ENCODE measurements at places on chromosomes 6 and 20.

GRCh38 chr6:53411451-53411850 is 62.7 kb upstream of the ELOVL5 start:
- no peak for DNase-seq

GRCh38 chr6:7916959-7917358 is 6.4 kb upstream of the TXNDC5 start:
- no peak for DNase-seq

DNA sequence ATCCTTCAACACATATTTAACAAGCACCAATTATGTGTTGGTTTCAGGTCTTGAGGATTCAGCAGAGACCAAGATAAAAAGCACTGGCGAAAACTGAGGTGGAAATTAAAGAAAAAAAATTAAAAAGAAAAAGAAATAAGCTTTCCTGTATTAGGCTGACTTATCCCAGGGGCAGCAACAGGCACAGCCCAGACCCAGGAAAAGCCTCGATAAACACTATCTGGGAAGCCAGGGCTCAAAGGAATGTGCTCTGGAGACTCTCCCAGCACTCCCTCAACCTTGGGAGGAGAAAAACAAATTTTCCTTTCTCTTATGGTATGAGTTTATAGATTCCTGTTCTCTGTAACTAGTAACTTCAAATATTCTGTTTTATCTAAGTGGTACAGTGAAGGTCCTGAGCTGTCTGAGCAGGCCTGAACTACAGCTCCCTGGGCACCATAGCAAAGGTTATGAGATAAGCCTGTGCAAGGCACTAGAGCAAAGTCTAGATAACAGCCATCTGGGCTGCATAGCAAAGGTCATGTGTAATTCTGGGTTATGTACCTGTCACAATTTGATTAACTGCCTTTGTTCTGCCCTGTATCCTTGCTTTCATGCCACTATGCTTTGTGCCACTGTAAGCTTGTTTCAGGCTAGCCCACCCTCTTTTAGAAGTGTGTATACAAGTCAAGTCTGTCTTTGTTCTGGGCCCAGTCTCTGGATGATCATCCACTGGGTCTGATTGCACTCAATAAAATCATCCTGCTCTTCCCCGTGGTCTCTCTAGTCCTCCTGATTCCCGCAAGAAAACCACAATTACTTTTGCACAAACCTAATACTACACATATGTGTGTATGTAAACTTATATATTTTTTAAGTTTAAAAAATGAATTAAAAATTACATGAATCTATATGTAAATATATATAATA is 54.0 kb downstream of the IL22RA2 start:
- no peak for DNase-seq

GRCh38 chr6:28496099-28496779 is 19.4 kb downstream of the GPX6 start:
- DNase-seq: no peak

DNA sequence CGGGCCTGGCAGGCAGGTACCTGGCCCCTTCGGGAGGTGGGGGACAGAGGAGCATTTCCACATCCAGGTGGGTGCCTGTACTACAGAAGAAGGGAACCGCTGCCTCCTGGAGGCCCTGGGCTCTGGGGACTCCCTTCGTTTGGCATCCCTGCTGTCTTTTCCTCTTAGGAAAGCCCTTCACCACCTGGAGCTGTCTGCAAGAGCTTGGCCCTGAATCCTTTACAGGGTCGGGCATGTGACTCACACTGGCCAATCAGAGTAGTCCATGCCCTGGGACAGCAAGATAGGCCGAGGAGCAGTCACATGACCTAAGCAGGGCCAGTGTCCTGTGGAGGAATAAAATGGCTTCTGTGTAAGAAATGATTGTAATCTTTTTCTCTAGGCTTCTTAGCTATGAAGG is 224.9 kb downstream of the ANKRD60 start:
- DNase-seq: no peak

GRCh38 chr6:111921103-111921502 is 47.9 kb upstream of the FYN start:
- no peak for DNase-seq
